Upper lobe of right lung (tissue), 1 donor: ENCODE measurements at places on chromosomes 11 and 22.
A peak's percentile ranks its signal among the peaks of the same experiment; 100 is the strongest.

DNA sequence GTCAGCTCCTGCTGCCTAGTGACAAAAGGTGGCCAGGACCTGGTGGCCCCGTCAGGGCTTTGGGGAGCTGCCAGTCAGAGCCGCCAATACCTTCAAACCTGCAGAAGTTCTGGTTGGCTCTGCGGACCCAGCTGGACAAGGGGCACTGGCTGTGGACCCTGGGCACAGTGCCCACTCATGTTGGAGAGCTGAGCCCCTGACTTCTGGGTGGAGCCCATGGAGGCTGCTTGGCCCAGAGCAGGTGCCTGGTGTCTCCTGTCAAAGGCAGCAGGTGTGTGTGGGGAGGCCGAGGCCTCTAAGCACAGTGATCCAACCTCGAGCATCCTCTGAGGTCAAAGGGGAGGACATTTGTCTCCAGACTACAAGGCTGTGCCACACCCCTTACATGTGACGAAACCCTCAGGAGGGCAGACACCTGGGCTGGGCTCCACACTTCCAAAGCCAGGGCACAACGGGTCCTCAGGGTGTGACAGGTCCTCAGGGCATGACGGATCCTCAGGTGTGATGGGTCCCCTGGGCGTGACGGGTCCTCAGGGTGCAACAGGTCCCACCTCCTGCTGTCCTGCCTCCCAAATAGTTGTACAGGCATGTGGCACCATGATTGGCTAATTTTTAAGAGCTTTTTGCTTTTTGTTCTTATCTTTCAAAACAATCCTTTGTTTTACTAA is 37.0 kb downstream of the MUC2 start:
- peak; percentile 29 for DNase-seq

GRCh38 chr22:48102581-48102980 is 1340.1 kb downstream of the TBC1D22A start:
- DNase-seq, result no peak

GRCh38 chr11:3056296-3057068 is 741 bp downstream of the CARS1 start:
- no peak for DNase-seq

DNA sequence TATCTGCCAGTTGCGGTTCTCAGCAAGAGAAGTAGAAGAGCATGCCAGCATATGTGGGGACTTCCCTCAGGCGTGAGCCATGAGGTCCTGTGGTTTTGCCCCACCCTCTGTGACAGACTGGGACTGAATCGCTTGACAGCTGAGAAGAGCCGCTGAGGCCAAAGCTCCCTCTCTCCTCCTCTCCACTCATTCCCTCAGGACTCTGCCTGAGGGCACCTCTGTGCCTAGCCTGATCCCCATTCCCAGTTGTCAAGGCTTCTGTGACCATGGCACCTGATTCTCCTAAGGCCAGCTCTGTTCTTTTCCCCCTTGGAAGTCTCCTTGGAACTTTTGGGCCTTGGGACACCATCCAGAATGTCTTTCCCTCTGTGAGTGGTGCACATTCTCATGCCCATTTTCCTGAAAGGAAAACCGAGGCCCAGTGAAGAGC is 27.0 kb downstream of the ART5 start:
- peak; percentile 71 for DNase-seq

DNA sequence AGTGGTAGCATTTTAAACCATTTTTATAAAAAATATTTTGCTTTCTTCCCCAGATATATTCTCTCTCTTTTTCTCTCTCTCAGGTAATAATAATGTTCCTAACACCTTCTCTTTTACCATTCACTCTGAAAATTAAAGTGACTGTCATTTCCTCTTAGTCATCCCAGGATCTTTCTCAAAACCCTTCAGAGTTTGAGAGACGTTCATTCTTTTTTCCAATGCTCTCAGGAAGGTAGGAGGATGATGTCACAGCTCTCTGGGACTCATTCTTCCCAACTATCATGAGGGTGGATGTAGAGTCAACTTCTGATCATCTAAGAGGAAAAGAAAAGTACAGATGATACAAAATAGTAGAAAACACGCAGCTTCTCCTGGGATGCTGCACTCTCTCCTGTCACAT is 60.2 kb upstream of the CRTAM start:
- no peak for DNase-seq

DNA sequence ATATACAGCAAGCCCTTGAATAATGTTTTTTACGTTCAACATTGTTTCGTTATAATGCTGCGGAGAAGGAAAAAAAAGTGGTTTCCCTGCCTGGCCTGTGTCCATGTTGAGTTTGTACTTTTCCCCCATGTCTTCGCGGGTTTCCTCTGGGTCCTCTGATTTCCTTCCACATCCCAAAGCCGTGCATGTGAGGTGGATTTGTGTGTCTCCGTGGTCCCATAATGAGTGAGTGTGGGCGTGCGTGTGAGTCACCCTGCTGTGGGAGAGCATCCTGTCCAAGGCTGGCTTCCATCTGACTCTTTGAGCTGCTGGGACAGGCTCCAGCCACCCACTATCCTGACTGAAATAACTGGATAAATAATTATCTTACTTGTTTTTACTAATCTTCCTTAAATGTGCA is 29.6 kb upstream of the SNX19 start:
- no peak for DNase-seq

- peak; percentile 92 for DNase-seq
Measured at GRCh38 chr11:85663753-85664614, 945 bp downstream of the CREBZF start.

GRCh38 chr22:32232191-32232830 is 22.8 kb downstream of the SLC5A4 start:
- DNase-seq, result no peak

DNA sequence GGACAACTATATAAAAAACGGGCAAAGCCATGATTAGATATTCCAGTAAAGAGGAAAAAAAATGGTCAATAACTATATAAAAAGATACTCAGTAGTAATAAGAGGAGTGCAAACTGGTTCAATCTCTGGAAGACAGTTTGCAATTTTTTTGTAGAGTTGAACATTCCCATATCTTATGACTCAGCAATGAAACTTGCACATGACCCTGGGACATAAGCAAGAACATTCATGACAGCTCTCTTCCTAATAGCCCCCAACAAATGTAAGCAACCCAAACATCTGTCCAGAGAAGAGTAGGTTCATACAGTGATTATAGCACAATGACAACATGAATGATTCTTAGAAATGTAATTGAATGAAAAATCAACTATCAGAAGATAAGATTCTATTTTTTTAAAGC is 21.8 kb upstream of the CSF2RB start:
- DNase-seq, result no peak

- DNase-seq, result no peak
Measured at GRCh38 chr11:62544581-62545436, 1.8 kb downstream of the AHNAK start.

GRCh38 chr22:45621836-45622600 is 49.6 kb upstream of the ATXN10 start:
- peak; percentile 45 for DNase-seq

DNA sequence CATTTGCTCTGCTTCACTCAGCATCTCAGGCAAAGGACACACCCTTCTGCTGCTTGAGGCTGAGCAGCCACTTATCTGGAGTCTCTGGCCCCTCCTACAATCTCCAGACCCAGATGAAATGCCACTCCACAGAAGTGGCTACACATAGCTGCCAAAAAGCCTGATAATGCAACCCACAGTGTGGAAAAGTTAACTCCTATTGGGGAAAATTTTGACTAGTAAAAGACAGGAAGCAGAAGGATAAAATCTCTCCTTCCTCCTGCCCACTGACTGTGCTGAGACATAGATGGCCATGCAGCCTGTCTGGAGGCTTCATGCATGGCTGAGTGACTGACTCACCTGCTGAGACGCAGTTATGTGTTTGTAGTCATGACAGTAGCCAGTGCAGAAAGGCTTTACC is 92.3 kb upstream of the TEAD1 start:
- no peak for DNase-seq

DNA sequence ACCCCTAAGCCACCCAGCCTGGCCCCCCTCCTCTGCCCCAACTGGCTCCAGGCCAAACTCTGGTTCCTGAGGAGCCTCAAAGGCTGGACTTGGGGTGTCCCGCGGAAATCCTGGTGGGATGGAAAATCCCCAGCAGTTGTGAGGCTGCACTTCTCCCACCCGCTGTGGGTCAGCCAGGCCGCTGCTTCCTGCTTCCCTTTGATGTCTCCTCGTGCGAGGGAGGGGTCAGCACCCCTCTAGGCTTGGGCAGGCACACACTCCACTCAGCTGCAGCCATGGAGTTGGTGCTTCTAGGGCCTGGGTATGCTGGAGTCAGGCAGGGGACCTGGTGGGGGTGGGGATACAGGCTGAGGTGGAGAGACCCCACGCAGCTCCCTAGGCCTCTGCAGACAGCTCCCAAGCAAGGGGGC is 12.0 kb downstream of the KCNQ1OT1 start:
- peak; percentile 60 for DNase-seq

- DNase-seq, result no peak
Measured at GRCh38 chr11:1521382-1522080, 35.0 kb upstream of the MOB2 start.

- no peak for DNase-seq
Measured at GRCh38 chr11:15280393-15280792, 165.7 kb downstream of the INSC start.

- no peak for DNase-seq
Measured at GRCh38 chr11:73072935-73073481, 69.1 kb downstream of the FCHSD2 start.

- DNase-seq, result no peak
Measured at GRCh38 chr11:93444617-93445073, 98.5 kb downstream of the SMCO4 start.

GRCh38 chr11:23509821-23510220 is 649.5 kb upstream of the CCDC179 start:
- no peak for DNase-seq

DNA sequence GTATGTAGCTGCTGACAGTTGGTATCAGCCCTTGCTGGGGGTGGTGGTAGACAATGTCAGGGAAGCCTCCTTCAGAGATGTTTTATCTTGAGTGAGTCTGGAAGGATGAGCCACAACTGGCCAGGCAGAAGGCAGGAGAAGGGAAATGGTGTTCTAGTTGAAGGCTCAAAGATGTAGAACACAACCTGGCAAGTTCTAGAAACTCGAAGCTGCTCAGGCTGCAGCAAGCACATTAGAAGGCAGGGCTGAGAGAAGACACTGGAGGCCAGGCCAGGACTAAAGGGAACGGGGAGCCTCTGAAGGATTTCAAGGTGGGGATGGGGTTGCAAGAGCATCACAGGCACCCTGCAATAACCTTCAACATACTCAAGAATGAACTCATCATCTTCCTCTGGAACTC is 40.4 kb downstream of the USP35 start:
- no peak for DNase-seq

DNA sequence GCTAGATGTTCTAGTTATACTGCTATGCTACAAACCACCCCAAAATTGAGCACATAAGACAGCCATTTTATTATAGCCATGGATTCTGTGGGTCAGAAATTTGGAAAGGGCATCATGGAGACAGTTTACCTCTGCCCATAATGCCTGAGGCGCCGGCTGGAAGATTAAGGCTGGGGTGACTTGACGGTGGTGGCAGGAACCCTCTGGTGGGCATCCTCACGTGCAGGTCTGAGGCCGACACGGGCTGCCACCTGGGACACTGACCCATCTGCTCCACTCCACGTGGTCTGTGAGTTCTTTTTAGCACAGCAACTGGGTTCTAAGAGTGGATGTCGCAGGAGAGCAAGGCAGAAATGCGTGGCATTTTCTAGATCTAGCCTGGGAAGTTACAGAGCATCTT is 40.0 kb upstream of the PRDM11 start:
- no peak for DNase-seq

- no peak for DNase-seq
Measured at GRCh38 chr22:40595497-40596234, 40.9 kb downstream of the MRTFA start.

DNA sequence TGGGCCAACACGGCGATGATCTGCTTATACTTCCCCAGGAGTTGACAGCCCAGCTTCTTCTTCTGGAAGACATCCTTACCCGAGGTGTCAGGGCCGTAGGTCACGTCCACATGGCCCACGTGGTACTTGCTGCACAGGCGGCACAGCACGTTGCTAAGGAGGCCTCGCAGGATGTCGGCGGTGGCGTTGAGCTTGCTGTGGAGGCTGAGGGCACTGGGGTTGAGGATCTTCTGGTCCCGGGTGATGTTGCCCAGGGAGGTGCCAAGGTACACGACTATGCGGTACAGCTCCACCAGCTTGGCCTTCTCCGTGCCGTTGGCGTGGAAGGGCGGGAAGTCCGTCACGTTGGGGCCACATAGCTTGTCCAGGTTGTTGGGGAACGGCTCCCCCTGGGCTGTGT is 2.9 kb downstream of the LIF start:
- DNase-seq, result no peak

- no peak for DNase-seq
Measured at GRCh38 chr11:73156114-73156513, 14.0 kb upstream of the FCHSD2 start.

- DNase-seq, result no peak
Measured at GRCh38 chr11:3143136-3143880, 21.8 kb downstream of the OSBPL5 start.

DNA sequence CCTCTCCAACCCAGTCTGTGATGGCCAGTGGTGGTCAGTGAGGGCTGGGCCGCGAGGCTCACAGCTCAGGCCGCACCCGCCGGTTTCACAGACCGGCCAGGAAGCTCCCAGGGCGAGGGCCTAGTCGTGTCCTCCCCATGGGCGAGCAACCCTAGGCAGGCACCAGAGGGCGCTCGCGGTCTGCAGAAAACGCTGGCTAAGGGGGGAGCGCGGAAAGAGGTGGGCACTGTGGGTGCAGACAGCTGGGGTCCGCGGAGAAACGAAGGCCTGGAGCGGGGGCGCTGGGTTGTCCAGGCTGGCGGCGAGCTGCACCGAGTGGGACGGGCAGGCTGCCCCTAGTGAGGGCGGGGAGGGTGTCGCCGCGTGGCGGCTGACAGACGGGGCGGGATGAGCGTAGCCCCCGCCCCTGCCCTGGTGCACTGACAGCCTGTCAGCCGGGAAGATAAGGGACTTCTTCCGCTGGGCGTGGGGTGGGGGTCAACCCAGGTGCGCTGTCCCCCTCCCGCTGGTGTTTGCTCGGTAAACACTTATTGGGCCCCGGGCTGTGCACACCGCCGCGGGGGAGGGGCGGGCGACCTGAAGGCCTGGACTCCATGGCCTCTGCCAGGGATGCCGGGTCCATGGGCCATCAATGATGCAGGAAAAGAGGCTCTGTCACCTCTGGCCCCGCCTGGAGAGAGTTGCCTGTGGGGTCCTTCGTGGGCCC is 7.5 kb downstream of the GP1BB start:
- peak; percentile 91 for DNase-seq

- no peak for DNase-seq
Measured at GRCh38 chr11:9028581-9028980, 24.8 kb upstream of the NRIP3 start.

DNA sequence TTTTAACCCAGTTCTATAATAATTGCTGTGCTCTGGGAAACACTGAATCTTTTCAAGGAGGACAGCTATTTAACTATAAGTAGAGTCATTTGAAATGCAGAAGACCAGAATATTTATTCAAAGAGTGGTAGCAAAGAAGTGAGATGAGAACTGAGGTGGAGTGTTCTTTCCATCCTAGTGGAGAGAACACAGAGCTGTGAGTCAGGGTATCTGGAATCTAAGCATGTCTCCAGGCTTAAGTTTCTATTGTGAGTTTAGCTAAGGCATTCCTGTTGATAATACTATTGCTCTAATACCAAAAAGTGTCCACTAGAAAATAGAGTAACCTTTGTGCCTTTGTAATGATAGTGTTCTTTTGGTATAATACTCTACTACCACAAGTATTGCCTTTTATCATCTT is 32.4 kb downstream of the JAM3 start:
- DNase-seq, result no peak

- no peak for DNase-seq
Measured at GRCh38 chr22:30523646-30524489, 18.4 kb upstream of the SEC14L4 start.

GRCh38 chr11:118435290-118435892 is 901 bp upstream of the KMT2A start:
- DNase-seq, result peak; percentile 75

- peak; percentile 54 for DNase-seq
Measured at GRCh38 chr11:70901951-70902521, 350.3 kb downstream of the SHANK2 start.
